Epithelial cell of proximal tubule (primary cell): ENCODE measurements at places on chromosomes 12 and 14. TPM values are rescaled to one million over a fixed set of nuclear protein-coding genes. Genes with fewer than 3 reads are reported as not detected.

TNS2 gene
- 6.7 and 10.8 TPM in 2 replicates for total RNA-seq

FITM1 gene
- total RNA-seq, result not detected in 2 replicates

SSPN gene
- 0.43 and 1.6 TPM in 2 replicates for total RNA-seq

CRIP1 gene
- 7.0 and 8.3 TPM in 2 replicates for total RNA-seq

TMEM119 gene
- total RNA-seq, result 0.06 TPM in 1 of 2 replicates, not detected in the other

- DNase-seq, result no peak
Observed at GRCh38 chr12:109702111-109702841, 11.3 kb upstream of the FAM222A start.

DNA sequence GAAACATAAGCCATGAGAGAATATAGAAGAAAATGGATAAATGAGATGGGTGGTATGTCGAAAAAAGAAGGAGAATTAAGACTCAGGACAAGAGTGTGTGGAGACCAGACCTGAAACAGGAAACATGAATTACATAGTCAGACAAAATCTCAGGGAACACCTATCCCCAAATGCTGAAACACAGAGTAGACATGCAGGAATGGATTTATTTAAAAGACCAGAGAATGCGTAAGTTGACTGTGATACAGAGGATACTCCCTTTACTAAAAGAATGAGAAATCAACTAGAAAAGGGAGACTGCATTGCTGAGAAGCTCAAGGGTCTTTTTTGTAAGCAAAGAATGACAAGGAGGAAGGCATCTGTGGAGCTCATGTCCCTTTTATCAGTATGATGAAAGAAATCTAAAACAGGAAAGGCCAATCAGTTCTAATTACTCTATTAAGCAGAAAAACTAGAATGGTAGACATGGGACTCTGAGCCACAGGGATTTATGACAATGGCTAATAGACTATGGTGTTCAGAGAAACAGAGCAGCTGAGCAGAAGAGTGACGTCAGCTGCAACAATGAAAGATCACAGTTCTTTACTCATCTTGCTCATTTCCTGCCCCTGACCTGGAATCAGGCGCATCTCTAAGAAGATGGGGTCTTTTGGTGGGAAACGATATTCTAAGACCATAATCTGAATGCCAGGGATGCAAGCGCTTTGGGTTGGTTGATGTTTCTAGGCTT, 138.9 kb upstream of the DHRS4 start:
- DNase-seq, result no peak

DNA sequence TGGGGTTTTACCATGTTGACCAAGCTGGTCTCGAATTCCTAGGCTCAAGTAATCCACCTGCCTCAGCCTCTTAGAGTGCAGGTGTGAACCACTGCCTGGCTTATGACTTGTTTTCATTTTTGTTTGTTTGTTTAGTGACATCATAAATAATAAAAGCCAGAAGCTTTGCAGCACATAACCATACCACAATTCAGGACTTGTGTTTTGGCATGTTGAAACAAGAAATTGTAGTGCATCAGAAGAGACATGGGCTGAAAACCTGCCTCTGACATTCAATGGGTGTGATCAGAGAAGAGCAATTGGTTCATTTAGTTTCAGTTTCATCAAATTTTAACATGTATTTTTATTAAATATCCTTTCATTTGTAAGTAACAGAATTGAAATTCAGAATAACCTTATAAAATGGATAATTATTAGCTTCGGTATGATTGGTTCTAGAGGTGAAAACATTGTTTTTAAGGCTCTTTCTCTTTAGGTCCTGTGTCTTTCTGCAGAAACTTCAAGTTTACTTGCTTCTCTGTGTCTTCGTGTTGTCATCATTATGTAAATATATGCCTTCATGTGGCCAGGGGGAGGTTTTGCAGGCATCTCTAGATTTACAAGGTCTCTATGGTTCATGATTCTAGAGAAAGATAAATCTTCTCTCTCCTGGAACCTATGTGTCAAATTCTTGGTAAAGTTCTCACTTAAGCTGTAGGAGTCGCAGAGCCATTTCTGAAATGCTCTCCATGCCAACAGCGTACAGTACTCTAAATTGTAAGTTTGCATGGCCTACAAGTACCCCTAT, 312.0 kb downstream of the KCNC2 start:
- DNase-seq, result no peak

GRCh38 chr12:10718279-10718821, 4.8 kb downstream of the YBX3 start:
- no peak for DNase-seq

GRCh38 chr12:111453071-111453989, 47.6 kb downstream of the SH2B3 start:
- DNase-seq, result no peak

GRCh38 chr14:99179946-99180345, 92.1 kb downstream of the BCL11B start:
- DNase-seq, result no peak

DNA sequence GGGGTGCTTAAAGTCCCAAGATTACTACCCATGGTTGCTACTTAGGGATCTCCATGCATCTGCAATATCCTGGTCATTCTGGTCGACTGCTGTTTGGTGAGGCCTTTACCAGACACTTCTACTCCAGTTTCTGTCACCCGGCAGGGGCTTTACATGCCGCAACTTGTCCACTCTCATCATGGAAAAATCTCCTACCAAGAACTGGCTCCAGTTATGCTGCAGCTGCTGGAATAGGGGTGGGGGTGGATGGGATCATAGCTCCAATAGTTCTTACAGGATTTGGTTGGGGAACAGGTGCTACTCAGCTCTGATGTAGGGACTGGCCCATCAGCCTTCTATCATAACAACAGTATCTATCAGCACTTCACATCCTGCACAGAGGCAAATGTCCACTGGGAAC, 51.6 kb downstream of the SPTB start:
- DNase-seq, result no peak

GRCh38 chr14:69313176-69313575, 53.2 kb downstream of the GALNT16 start:
- no peak for DNase-seq

GRCh38 chr12:42990387-42990786, 400.8 kb upstream of the PRICKLE1 start:
- DNase-seq, result no peak

DNA sequence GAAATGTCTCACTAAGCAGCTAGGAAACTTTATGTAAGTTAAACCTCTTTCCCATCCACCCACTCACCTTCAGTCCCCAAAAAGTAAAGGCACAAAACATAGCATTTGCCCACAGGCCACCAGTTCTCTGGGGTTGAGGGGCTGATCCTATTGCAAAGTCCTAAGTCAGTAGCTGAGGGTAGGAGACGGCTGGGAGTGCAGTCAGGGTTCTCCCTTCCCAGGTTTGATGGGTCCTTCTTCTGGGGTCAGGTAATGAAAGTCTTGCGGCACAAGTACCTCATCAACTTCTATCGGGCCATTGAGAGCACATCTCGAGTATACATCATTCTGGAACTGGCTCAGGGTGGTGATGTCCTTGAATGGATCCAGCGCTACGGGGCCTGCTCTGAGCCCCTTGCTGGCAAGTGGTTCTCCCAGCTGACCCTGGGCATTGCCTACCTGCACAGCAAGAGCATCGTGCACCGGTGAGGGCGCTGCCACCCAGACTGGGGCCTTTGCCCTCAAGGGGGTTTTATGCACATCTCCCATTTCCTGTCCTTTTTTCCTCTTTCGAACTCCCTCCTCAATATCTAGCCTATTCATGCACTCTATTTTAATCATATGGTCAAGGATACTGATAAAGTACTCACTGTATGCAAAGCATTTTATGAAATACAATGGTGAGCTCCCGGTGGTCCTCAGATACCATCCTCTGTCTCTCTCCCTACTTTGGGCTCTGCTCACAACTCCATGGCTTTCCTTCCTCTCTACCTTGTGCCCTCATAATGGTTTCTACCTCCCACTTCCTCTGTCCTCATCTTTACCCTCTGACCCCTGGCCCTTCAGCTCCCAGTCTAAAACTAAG, 986 bp downstream of the TSSK4 start:
- DNase-seq, result no peak

- no peak for DNase-seq
Observed at GRCh38 chr12:6632026-6632983, 3.5 kb downstream of the LPAR5 start.

DNA sequence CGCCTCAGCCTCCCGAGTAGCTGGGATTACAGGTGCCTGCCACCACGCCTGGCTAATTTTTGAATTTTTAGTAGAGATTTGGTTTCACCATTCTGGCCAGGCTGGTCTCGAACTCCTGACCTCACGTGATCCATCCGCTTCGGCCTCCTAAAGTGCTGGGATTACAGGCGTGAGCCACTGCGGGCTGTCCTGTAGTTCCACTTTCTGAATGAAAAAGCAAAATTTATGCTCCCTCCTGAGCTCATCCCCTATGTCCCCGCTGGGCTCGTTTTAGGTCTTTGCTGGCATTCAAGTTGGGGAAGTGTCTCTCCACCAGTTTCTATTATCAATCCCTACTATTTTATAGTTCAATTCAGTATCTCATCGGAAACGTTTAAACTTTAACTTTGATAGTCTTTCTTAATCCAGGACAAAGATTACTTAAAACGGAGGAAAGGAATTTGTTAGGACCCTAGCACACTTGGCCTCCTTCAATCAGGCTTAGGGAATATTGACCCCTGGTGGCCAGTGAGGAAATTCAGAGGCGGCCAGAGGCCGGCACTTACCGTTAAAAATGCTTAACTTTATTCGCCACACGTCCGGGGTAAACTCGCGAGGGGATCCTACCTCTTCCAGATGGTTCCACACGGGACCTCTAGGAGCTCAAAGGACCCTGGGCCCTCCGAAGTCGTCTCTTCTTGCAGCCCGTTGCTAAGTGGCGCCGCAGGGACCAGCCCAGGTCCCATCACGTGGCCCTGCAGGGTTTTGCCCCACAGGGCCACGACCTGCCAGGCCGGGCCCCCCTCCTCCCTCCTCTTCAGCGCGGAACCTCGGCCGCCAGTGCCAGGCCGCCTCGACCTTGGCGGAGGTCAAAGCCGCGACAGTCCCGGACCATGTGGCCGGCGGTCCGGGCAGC, 11.4 kb upstream of the DNAL1 start:
- DNase-seq, result no peak

- DNase-seq, result no peak
Observed at GRCh38 chr12:124821252-124822200, 42.1 kb downstream of the SCARB1 start.

GRCh38 chr14:26730929-26731618, 133.2 kb upstream of the NOVA1 start:
- DNase-seq, result no peak

GRCh38 chr14:87059060-87059839, 933.7 kb downstream of the GALC start:
- DNase-seq, result no peak

DNA sequence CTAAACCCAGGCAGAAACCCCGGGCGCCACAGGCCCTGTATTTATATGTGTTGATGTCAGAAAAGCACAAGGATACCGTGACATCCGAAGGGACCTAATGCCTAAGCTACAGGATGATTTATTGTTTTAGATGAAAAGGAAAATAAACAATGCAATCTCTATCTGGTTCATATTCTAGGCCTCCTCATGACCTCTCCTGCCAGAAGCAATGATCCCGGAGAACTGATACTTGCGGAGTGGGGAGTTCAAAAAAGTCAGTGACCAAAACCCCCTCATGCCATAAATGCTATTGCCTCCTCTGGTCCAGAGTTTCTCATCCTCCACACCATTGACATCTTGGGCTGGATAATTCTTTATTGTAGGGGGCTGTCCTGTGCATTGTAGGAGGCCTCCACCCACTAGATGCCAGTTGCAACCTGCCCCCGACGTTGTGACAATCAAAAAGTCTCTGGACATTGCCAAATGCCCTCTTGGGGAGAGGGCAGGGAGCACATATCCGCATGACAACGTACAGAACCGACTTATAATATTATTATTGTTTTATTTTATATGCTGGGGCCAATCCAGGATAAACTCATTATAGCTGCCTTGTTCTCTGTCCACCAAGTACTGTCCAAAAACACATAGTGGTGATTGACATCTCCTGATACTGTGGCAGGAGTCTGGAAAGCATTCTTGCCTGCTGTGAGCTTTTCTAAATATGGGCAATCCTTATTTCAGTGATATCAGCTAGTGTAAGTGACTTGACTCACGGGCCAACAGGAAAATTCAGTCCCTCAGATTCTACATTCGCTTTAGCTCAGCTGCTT, 1.1 kb upstream of the CSRP2 start:
- DNase-seq, result no peak

DNA sequence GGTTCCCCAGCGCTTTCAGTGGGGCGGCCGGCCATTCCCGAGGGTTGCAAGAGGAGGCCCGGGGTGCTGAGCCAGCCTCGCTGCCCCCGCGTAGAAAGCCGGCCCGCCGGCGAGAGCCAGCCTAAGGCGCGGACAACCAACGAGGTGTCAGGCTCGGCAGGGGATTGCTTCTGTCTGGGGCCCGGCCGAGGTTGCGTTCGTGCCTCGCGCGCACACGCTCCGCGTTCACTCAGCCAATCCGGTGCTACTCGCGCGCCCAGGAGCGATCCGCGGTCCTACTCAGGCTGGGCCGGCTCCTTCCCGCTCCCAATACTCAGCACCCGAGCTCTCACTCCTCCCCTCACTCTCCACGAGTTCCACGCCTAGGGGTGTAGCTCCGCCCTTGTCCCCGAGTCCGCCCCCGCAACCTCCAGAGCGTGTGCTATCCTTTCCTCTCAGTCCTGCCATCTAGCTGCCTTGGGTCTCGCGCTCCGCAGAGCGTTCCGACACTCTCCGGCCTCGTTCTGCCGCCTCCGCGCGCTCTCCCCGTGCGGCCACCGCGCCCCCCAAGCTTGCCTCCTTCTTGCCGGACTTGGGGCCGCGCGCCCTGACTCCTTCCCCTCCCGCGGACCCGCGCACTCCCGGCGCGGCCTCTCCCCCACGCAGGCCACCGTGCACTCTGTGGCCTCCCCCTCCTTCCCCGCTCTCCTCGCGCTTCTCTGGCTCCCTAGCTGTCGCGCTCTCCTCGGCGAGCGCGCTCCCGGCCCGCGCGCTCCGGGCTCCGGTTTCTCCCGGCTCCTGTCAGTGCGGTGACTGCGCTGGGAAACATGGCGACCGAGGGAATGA, at the start of gene GPHN:
GPHN (plus strand) TSS at position 426 of the 825 bp plus-strand sequence.
- peak; percentile 85 for DNase-seq

GRCh38 chr14:100773331-100774163, 46.9 kb downstream of the DLK1 start:
- no peak for DNase-seq

GRCh38 chr12:38056701-38057689, 259.6 kb upstream of the ALG10B start:
- DNase-seq, result peak; percentile 4

DNA sequence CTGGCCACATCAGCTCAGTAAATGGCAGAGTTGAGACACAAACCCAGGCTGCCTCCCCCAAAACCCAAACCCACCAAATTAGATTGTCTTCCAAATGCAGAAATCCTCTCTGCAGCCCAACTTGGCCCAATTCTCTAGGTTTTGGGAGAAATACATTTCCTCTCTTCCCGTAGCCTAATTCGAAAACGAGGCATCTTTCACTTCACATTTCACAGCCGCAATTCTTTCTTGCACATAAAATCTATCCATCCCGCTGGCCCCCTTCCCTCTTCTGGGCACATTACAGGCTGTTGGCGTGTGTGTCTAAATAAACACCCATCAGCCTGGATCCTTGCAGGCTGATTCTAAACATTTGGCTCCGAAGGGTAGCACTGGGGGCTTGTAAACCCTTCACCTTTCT, 83.8 kb upstream of the VRK1 start:
- DNase-seq, result no peak
